ENCODE measurements at places on chromosomes 2 and 18.

DNA sequence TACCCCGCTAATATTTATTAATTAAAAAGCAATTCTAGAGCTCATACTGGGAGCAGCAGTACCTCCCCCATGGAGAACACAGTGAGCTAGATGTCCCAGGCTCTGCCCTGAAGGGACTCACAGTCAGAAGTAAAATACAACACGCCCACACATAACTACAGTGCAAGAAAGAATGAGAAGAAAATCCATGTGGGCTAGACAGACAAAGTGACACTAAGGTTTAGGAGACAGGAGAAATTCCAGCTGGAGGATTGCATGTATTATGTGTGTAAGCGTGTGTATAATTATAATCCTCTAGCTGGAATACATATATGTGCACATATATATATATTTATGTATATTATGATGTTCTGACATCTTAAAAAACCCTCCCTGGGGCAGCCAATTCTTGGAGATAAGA, 15.7 kb downstream of the SOWAHC start:
- DNase-seq = no peak

GRCh38 chr2:106010818-106011355, 183.2 kb downstream of the UXS1 start:
- DNase-seq = no peak

- no peak for DNase-seq
Measured at GRCh38 chr2:112343827-112344585, 68.6 kb downstream of the ZC3H6 start.

DNA sequence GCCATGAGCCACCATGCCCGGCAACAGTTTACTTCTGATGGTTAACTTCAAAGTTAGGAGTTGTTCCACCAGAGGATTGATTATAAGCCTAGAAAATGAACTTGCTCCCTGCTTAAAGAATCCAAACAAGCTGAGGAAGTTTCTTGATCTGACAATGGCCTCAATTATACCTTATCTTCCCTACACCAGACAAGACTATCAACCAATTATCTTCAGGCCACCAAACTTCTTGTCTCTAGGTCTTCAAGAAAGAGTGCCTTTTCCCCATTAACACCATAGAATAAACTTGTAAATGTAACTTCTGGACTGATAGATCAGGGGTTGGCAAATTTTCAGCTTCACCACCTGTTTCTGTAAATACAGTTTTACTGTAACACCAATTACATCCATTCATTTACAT, 15.0 kb downstream of the ZC3H8 start:
- DNase-seq = no peak

GRCh38 chr2:104289651-104290565, 564.0 kb upstream of the POU3F3 start:
- DNase-seq = no peak

GRCh38 chr18:47166294-47166693, 9.9 kb downstream of the IER3IP1 start:
- no peak for DNase-seq
